ENCODE measurements at places on chromosomes 4 and X. TPM values are rescaled to one million over a fixed set of nuclear protein-coding genes. Genes with fewer than 3 reads are reported as not detected.

DNA sequence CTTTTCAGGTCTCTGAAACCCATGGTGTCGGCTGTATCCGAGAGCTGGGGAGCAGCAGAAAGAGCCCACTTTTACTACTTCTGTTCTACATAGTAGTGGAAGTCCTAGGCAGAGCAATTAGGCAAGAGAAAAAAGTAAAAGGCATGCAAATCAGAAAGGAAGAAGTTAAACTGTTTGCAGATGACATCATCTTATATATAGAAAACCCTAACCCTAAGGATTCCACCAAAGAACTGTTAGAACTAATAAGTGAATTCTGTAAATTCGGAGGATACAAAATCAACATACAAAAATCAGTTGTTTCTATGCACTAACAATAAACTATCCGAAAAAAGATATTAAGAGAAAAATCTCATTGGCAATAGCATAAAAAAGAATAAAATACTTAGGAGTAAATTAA is 95.3 kb downstream of the POLA1 start:
- DNase-seq: no peak

DNA sequence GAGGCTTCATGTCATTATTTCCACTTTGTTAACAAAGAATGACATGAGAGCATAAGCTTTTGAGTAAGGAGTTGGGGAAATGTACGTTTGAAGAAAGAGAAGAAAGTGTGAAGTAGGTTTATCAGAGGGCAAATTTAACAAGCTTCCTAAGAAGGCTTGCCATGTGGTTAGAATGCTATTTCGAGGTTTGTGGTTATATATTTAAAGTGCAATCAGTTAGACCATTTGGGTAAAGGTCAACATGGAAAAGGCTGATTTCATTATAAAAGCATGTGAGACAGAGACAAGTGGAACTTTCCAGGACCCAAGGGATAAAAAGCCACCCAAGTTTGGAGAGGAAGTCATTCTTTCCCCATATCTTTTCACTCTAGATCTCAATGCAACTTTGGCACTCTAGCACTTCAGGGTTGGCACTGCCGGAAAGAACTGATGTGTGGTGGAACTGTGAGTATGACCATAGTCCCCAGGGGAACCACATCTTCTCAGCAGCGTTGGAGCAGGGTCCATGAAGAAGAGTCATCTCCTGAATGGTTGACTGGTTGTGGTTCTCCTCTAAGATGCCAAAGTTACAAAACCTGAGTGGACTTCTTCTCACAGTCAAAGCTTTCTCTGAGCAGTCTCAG is 529.9 kb downstream of the MID1IP1 start:
- DNase-seq: no peak

Gene PDZD4
- 0.87 TPM for total RNA-seq

Gene PALLD
- total RNA-seq: 4.4 TPM

Gene FUNDC1
- 4.0 TPM for total RNA-seq

GRCh38 chr4:11182031-11182430 is 246.7 kb downstream of the HS3ST1 start:
- no peak for DNase-seq

DNA sequence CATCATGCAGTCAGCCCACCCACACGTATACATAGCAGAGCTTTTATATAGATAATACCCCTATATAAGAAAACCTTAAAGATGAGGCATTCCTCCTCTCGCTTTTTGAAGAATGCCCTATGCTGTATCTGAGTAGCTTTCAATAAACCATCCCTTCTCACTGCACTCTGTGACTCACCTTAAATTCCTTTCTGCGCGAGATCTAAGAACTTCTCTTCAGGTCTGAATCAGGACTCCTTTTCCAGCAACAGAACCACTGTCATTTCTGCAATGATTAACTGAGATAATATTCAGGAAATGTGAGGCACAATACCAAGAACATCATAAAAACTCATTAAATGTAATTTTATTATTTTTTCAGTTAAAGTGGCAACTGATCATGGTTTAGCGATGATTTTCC is 76.4 kb upstream of the DCLK2 start:
- DNase-seq: no peak

GRCh38 chr4:111046811-111047210 is 423.9 kb upstream of the PITX2 start:
- DNase-seq: no peak

DNA sequence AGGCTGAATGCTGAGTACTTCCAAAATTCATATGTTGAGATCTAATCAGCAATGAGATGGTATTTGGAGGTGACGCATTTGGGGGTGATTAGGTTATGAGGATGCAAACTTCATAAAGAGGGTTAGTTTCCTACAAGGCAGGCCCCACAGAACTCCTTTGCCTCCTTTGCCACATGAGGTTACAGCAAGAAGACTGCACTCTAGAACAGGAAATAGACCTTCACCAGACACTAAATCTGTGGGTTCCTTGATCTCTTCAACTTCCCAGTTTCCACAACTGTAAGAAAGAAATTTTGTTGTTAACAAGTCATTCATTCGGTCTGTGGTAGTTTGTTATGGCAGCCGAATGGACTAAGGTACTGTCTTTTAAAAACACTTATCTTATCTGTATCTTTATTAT is 681.9 kb upstream of the HS3ST1 start:
- no peak for DNase-seq

- peak; percentile 21 for DNase-seq
Observed at GRCh38 chr4:71026086-71026485, 32.6 kb downstream of the DCK start.

- DNase-seq: no peak
Observed at GRCh38 chr4:76951672-76952010, 2.1 kb downstream of the SEPTIN11 start.

Gene TCEAL8
- 19.7 TPM for total RNA-seq

- no peak for DNase-seq
Observed at GRCh38 chr4:55947912-55948725, 626 bp upstream of the CEP135 start.

DNA sequence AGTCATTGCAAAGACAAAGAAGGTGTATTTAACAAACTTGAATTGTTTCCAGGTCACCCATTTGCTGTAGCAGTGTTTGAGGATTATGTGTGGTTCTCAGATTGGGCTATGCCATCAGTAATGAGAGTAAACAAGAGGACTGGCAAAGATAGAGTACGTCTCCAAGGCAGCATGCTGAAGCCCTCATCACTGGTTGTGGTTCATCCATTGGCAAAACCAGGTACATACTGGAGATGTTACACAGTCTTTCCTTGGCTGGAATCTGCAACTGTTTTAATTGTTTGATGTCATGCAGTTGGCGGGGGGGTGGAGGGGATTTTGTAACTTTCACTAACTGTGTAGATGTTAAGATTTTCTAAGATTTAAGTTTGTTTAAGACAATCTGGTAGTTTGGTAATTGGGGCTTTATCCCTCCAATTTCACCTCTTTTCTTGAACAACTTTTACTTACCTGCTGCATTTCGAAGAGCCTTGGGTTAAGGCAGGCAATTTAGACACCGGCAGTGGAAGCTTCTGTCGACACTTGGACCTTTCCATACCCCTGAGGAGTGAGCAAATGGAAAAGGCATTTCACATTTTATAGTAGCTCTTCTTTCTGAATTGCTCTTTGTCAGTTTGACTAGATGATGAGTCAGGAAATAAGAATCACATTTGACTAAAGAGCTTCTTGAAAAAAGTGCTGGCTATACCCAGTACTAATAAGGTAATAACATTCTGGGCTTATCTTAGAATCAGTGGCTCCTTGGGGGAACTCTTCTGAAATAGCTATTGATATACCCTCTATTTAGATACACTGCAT is 67.4 kb downstream of the EGF start:
- no peak for DNase-seq

DNA sequence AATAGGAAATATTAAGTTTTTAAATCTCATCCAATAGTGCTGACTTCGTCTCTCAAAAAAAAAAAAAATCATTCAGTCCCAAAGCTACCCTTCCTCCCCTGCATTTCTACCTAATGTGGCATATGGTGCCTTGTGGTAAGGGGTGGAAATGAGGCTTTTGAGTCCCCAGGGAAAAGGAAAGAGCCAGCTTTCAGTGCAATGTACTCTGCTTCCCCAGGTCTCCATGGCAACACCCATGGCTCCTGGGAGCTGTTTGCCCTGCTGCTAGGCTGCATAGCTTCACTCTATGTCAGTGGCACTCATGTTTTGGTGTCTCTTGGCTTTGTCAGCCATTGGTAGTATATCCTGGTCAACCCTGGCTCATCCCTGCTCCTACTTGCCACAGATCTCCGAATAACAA is 175.9 kb downstream of the SLC39A8 start:
- no peak for DNase-seq

- DNase-seq: no peak
Observed at GRCh38 chrX:150565551-150565950, 2.9 kb upstream of the MTM1 start.

DNA sequence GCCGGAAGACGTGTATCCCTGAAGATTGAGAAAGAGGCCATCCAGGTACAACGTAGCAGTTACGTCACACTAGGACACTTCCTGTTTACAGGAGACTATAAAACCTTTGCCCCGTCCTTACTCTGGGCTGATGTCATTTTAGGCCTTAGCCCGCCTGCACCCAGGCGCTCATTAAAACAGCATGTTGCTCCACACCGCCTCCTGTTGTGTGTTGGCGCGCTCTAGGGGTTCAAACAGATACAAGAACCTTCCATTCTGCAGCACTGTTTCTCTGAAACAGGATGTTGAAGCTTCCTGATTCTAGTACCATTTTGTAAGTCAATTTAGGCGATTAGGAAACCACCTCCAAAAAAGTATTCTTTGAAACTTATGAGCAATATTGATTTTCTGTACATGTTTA is 722.1 kb downstream of the PCDH7 start:
- no peak for DNase-seq

- no peak for DNase-seq
Observed at GRCh38 chr4:78567500-78568060, 16.0 kb downstream of the ANXA3 start.

Gene SMIM14
- total RNA-seq: 48.9 TPM

Gene BRCC3
- 8.9 TPM for total RNA-seq

Gene TRIM61
- total RNA-seq: 0.20 TPM

- no peak for DNase-seq
Observed at GRCh38 chr4:45629717-45630116, 494.1 kb downstream of the GABRG1 start.

Gene SPACA5
- not detected for total RNA-seq

Gene BMX
- total RNA-seq: 0.32 TPM

- DNase-seq: no peak
Observed at GRCh38 chr4:59553063-59553720, 1646.9 kb upstream of the ADGRL3 start.

Gene RAB33A
- not detected for total RNA-seq

DNA sequence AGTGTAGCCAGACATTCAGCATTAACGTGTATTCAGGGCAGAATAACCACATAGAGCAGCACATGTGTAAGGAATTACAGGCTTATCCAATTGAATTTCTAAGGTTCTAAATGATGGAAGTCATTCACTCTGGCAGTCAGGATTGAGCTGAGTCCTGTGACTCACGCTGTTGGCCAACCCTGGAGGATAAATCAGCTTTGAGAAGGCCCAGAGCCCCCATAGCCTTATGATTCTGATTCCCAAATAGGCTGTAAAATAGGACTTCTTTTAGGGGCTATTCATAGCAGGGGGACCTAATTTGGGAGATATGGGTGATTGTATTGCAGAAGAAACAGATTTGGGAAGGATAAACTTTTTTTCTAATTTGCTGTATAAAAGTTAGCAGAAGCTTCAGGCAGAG is 8.1 kb upstream of the HPF1 start:
- DNase-seq: no peak

Gene ARX
- total RNA-seq: 2.7 TPM

Gene SH3D19
- total RNA-seq: 12.7 TPM

DNA sequence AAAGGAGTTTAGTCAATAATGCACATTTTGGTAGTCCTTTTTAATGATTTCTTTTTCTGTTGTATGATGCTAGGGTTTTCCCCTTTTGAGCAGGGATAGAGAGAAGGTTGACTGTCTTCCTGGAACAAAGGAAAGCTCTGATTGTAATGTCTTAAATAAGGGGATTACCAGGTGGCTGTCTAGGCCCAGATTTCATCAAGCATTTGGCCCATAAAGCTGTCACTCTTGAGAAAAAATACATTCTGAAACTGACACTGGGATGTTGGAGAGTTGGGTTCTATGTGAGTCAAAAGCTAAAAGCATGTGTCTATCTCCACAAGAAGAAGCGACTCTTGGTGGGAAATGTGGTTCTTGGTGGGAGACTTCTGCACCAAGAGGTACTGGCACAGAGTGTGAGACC is 26.4 kb downstream of the KIAA1210 start:
- DNase-seq: no peak

DNA sequence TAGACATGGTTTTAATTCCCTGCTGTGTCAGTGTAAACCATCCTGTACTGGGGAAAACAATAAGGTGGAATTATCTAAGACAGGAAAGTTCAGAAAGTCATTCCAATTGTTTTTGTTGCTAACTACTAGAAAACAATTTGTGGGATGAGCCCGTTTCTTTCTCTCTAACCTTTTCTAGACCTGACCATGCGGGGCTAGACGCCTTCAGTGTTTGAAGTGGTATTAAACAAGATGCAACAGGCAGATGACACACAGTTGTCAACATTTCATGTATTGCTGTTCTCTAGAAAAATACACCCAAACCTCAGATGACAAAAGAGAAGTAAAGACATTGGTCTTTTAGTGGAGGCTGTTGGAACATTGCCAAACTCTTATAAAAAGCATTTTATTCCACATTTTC is 105.7 kb downstream of the FRAS1 start:
- no peak for DNase-seq

- DNase-seq: no peak
Observed at GRCh38 chr4:78951862-78952472, 12.7 kb upstream of the PAQR3 start.

GRCh38 chr4:86367577-86367976 is 7.7 kb upstream of the MAPK10 start:
- no peak for DNase-seq

GRCh38 chr4:70559211-70559830 is 32.7 kb upstream of the AMBN start:
- DNase-seq: no peak

- peak; percentile 42 for DNase-seq
Observed at GRCh38 chr4:10115797-10116568, 616 bp downstream of the WDR1 start.

Gene MAOA
- 64.1 TPM for total RNA-seq

- no peak for DNase-seq
Observed at GRCh38 chr4:107351196-107351595, 315.1 kb upstream of the DKK2 start.

Gene PARM1
- 22.2 TPM for total RNA-seq

- no peak for DNase-seq
Observed at GRCh38 chr4:30181512-30181911, 538.7 kb upstream of the PCDH7 start.

Gene CT45A2
- not detected for total RNA-seq

GRCh38 chr4:183591301-183591700 is 67.7 kb downstream of the RWDD4 start:
- DNase-seq: no peak

DNA sequence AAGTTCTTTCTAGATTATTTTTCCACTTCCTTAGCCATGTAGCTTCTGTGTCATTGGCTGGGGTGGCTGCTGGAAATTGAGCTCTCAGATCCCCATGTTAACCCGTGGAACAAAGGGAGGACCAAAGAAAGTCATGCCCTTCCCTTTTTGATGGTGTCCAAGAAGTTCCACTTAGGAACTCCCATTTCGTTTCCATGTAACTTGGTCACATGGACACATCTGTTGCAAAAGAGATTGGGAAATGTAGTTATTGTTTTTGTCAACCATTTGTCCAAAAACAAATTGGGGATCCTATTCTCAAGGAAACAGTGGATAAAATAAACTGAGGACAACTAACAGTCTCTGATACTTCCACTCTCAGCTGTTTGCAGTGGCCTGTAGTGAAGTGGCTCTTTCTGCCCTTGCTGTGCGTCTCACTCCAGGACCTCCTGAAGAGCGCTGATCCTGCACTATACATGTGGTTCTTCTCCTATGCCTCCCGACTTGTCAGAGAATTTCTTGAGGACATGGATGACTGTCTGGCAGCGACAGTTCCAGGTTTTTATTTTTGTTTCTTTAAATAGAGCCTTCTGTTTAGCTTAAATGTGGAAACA is 125.3 kb upstream of the LNX1 start:
- no peak for DNase-seq

Data from pancreas (tissue), 10 donors.